ENCODE measurements at places on chromosomes 5 and 9.

DNA sequence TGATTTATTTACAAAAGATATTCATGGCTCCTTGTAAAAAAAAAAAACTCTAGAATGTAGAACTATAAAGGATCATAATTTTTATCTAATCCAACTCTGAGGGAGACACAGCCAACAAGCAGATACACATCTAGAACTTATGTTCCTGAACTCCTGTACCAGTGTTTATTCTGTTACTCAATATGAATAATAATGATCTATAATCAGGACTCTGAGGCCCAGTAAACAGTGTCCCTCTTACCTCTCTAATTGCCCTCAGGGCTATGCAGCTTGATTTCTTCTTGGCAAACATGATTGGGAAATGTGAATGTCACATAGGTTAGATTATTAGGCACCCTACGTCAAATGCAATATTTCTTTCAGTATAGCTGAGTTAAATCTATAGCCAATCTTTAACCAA, 391.6 kb upstream of the RPS23 start:
- no peak for DNase-seq
- no peaks in the 10 kb centered on the region for H3K27me3 ChIP-seq
- H3K36me3 ChIP-seq, result no peaks in the 10 kb centered on the region
- no peak overlapping the region for H3K4me3 ChIP-seq
- peaks cover 6% of the 10 kb centered on the region for H3K4me1 ChIP-seq

DNA sequence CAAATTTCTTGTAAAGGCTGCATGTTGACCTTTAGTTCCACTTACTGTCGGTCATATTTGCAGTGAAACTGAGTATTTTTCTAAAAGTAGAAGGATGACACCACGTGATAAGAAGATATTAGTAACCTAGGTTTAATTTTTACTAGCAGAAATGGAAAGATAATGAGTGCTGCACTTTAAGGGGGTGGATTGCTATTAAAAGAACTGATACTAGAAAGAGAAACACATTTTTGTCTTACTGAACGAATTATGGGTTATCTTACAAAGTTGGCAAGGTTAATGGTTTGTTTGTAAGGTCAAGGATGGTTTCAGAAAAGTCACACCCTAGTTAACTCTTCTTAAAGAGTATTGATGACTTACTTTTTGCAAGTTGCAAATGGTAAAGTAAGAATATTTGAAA, 2.4 kb downstream of the MACIR start:
- no peak for DNase-seq
- no peak overlapping the region for H3K4me3 ChIP-seq
- H3K36me3 ChIP-seq, result no peaks in the 10 kb centered on the region
- H3K27ac ChIP-seq, result no peak overlapping the region
- H3K27me3 ChIP-seq, result no peaks in the 10 kb centered on the region
- H3K4me1 ChIP-seq, result peaks cover 21% of the 10 kb centered on the region

DNA sequence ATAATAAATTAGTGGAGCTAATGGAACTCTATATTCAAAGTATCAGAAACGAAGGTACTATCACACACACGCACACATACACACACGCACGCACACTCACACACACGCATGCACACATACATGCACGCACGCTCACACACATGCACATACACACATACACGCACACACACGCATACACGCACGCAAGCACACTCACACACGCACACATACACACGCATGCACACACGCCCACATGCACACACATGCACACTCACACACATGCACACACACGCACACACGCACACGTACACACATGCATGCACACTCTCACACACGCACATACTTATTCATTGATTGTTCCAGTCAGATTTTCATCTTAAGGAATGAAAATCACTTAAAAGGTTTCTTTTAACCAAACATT, 69.8 kb upstream of the ICE1 start:
- no peak overlapping the region for H3K27ac ChIP-seq
- H3K4me3 ChIP-seq, result no peak overlapping the region
- DNase-seq, result no peak
- H3K4me1 ChIP-seq, result no peaks in the 10 kb centered on the region
- H3K36me3 ChIP-seq, result no peaks in the 10 kb centered on the region

DNA sequence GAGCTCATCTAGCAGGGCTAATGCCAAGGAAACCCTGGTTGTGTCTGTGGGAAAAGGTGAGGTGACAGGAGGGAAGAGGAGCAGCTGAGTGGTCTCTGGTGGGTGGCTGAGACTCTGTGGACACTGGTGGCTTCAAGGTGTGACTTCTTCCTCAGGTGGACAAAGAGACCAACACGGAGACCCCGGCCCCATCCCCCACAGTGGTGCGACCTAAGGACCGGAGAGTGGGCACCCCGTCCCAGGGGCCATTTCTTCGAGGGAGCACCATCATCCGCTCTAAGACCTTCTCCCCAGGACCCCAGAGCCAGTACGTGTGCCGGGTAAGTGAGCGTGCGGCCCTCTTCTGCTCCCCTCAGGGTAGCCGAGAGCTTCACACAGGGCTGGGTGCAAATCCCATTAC, 31.1 kb upstream of the RARS1 start:
- H3K27me3 ChIP-seq, result no peaks in the 10 kb centered on the region
- H3K27ac ChIP-seq, result no peak overlapping the region
- no peak overlapping the region for H3K4me3 ChIP-seq
- peaks cover 8% of the 10 kb centered on the region for H3K36me3 ChIP-seq
- DNase-seq, result no peak

DNA sequence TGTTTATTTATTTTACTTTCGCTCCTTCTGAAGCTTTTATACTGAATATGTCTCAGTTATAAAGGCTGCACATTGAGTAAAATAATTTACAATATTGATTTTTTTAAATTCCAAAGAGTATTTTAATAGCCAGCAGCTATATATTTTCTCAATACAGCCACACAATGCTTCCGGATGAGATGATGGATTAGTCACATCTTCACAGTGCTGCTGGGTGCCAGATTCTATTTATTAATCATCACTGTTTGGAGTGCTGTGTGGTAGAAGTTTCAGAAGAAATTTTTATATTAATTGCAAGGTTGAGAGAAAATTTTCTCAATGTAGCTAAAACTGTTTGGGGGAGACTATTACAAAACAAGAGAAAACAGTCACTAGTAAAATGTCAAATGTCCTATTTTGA, 989.8 kb downstream of the TLE4 start:
- no peaks in the 10 kb centered on the region for H3K27me3 ChIP-seq
- H3K4me3 ChIP-seq, result no peak overlapping the region
- H3K36me3 ChIP-seq, result no peaks in the 10 kb centered on the region
- H3K27ac ChIP-seq, result no peak overlapping the region
- DNase-seq, result no peak

GRCh38 chr9:127937388-127938297, at the start of gene DPM2:
Gene DPM2 (minus strand): TSS chr9:127937854. CDS start chr9:127937820, 34 bp downstream.
- no peak for DNase-seq
- peaks cover 23% of the 10 kb centered on the region for H3K36me3 ChIP-seq
- H3K27me3 ChIP-seq, result no peaks in the 10 kb centered on the region
- H3K4me1 ChIP-seq, result peaks cover 41% of the 10 kb centered on the region
- H3K27ac ChIP-seq, result peak within 1 kb of the TSS; percentile 55

All from suprapubic skin (tissue), 4 donors.